ENCODE measurements at places on chromosomes 11 and 22. TPM values are rescaled to one million over a fixed set of nuclear protein-coding genes. Genes with fewer than 3 reads are reported as not detected.

GRCh38 chr11:117016246-117016645 lies 82.0 kb downstream of the SIK3 start:
- no peak for DNase-seq

DNA sequence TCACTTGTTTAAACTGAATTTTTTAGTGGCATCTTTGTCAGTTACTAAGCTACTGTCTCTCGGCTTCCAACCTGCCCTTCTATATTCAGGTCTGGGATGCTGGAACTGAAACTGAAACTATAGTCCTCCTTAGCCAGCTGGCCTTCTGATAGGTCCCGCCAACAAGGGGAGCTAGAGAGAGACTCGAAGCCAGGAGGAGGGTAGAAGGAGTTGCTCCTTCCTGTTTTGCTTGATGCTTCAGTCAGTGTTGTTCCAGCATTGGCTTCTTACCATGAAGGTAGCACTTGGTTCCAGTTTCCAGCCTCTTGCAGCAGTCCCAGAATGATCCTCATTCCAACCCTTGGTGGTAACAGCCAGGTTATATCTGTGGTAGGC lies 32.9 kb upstream of the HORMAD2 start:
- no peak for DNase-seq

GRCh38 chr11:19594326-19594725 lies 118.3 kb upstream of the NAV2 start:
- DNase-seq = no peak

- DNase-seq = no peak
Observed at GRCh38 chr11:131653260-131653659, 282.8 kb downstream of the NTM start.

DNA sequence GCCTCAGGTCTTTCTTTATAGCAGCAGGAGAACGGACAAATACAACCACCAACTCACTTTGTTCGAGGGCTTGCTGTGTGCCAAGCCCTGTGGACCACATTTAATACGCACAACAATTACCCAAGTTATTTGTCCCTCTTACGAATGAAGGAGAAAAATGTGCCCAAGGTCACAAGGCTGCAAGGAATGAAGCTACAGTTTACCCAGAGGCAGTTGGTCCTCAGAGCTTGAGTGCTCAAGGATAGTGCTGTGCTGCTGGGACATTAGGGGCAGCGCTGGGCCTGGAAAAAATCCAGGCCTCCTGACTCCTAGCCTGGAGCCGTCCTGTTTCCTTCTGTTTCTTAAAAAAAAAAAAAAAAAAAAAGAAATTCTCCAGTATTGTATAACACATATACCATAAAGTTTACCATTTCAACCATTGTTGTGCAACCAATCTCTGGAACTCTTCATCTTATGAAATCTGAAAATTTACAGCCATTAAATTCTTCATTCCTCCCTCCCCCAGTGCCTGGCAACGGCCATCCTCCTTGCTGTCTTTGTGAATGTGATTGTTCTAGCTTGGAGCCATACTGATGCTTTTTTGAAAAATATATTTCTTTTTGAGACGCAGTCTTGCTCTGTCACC lies 1.0 kb upstream of the C11orf86 start:
- DNase-seq = no peak

GRCh38 chr11:125105926-125106325 lies 5.5 kb downstream of the TMEM218 start:
- no peak for DNase-seq

GRCh38 chr22:43891360-43892182 lies at the start of gene PNPLA5:
PNPLA5 (minus strand) TSS chr22:43892013; CDS start chr22:43891880, 133 bp downstream.
- no peak for DNase-seq

GRCh38 chr11:66818231-66818955 lies 24.8 kb upstream of the RCE1 start:
- no peak for DNase-seq

- no peak for DNase-seq
Observed at GRCh38 chr11:15828215-15828853, 528.0 kb downstream of the SOX6 start.

GRCh38 chr22:50293441-50294318 lies 13.8 kb downstream of the PLXNB2 start:
- no peak for DNase-seq

DNA sequence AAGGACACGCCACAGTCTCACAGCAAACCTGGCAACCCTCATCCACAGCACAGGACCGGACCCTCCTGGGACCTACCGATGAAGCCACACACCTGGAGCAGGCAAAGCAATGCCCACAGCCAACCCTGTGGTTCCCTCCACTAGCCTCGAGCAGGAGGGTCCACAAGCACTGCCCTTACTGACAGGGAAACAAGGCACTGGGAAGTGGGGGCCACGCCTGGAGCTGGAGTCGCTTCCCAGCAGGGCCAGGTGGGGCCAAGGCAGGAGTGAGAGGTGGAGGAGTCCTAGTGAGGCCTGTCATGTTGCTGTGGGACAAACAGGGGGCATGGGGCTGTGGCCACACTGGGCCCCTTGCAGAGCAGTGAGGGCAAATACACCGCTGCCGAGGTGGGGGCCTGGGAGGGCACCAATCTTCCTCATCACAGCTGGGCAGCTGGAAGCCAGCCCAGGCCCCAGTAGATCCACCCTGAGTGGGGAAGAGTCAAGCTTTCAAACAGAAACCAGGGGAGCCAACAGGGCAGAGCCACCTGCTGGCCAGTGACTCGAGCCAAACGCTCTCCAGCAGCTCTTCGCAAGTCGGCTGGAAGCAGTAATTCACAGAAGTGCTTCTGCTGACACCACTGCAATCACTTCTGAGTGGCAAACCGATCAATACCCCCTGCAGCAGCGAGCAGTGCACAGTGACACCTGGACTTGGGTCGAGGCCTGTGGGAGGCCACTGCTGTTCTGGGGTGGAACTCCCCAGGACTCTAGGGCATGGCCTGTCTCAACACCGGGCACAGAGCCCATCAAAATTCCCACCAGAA lies 13.7 kb downstream of the SULT4A1 start:
- no peak for DNase-seq

- no peak for DNase-seq
Observed at GRCh38 chr11:61983419-61983818, 16.0 kb upstream of the FTH1 start.

DNA sequence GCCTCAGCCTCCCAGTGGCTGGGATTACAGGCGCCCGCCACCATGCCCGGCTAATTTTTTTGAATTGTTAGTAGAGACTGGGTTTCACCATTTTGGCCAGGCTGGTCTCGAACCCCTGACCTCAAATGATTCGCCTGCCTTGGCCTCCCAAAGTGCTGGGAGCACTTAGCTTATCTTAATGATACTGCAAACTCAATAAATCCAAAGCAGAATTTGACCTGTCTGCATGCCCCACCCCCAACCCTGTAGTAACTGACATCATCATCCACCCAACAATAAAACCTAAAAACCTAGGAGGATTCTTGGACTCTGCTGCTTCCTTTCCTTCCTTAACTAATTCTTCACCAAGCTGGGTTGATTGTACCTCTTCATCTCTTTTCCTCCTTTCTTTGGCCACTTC lies 6.3 kb upstream of the ADSL start:
- no peak for DNase-seq

- no peak for DNase-seq
Observed at GRCh38 chr11:121309688-121310087, 17.1 kb downstream of the SC5D start.

- DNase-seq = no peak
Observed at GRCh38 chr22:49906799-49907290, 11.4 kb downstream of the ALG12 start.

GRCh38 chr11:30818721-30819120 lies 232.6 kb upstream of the MPPED2 start:
- no peak for DNase-seq

DNA sequence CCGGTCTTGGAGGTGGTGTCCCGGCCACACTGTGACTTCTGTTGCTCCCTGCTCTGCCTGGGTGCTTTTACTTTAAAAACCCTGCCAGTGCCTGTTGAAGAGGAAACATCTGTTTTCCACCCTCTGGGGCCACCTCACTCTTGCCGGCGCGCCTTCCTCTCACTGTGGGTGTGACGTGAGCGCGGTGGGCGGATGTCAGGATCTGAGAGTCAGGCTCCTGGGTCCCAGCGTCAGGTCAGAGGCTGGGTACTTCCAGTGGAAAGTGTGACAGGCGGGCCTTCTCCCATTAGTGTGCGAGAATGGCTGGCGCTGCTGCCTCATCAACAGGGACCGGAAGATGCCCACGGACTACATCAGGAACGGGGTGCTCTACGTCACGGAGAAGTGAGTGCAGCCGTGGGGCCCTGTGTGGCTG lies 54.2 kb downstream of the GRAMD4 start:
- no peak for DNase-seq

- DNase-seq = no peak
Observed at GRCh38 chr11:12472401-12473005, 95.1 kb downstream of the PARVA start.

UPK3A gene
- total RNA-seq = not detected

MN1 gene
- 10.5 TPM for total RNA-seq

SELENOO gene
- total RNA-seq = 11.5 TPM

FGF4 gene
- total RNA-seq = not detected

TRAF6 gene
- 5.5 TPM for total RNA-seq

All from NCI-H460 (cell line).